ENCODE measurements at places on chromosomes 6 and 20.
A peak's percentile ranks its signal among the peaks of the same experiment; 100 is the strongest.

- H3K4me3 ChIP-seq, result no peak overlapping the region
- no peaks in the 10 kb centered on the region for H3K36me3 ChIP-seq
- no peak for DNase-seq
- H3K4me1 ChIP-seq, result peaks cover 9% of the 10 kb centered on the region
- peak overlapping the region; percentile 78 for H3K27ac ChIP-seq
These were observed 58.6 kb upstream of the ZNF217 start for GRCh38 chr20:53652090-53652858.

- no peaks in the 10 kb centered on the region for H3K27me3 ChIP-seq
- H3K27ac ChIP-seq, result no peak overlapping the region
- no peak overlapping the region for H3K4me3 ChIP-seq
- no peaks in the 10 kb centered on the region for H3K36me3 ChIP-seq
- DNase-seq, result no peak
These were observed 208.3 kb downstream of the PTPRK start for GRCh38 chr6:128311944-128312570.

- peaks cover 48% of the 10 kb centered on the region for H3K4me1 ChIP-seq
- H3K36me3 ChIP-seq, result peaks cover 3% of the 10 kb centered on the region
- peak overlapping the region; percentile 98 for H3K27ac ChIP-seq
These were observed 859 bp downstream of the PPP1R10 start for GRCh38 chr6:30615958-30616810.

DNA sequence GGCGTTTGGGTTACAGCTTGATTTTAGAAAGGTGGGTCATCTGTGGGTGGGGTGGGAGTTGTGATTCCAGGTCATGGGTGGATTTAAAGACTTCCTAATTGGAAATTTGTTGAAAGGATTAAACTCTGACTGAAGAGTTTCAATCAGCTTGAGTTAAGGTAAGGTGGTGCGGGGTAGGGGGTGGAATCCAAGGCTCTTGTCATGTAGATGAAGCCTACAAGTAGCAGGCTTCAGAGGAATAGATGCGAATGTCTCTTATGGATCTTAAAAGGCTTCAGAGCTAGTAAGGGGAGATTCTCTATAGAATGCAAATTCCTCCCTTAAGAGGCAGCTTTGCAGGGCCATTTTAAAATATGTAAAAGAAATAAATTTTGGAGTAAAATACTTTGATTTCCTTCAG is 645.3 kb downstream of the FRK start:
- H3K4me3 ChIP-seq, result no peak overlapping the region
- H3K27me3 ChIP-seq, result no peaks in the 10 kb centered on the region
- H3K4me1 ChIP-seq, result no peaks in the 10 kb centered on the region
- DNase-seq, result no peak
- no peaks in the 10 kb centered on the region for H3K36me3 ChIP-seq

GRCh38 chr20:54474046-54474445 is 1.3 kb upstream of the DOK5 start:
- no peak for DNase-seq
- no peak overlapping the region for H3K4me3 ChIP-seq
- H3K36me3 ChIP-seq, result no peaks in the 10 kb centered on the region
- no peaks in the 10 kb centered on the region for H3K27me3 ChIP-seq
- no peak overlapping the region for H3K27ac ChIP-seq
- H3K4me1 ChIP-seq, result peaks cover 19% of the 10 kb centered on the region

- H3K4me3 ChIP-seq, result no peak overlapping the region
- H3K36me3 ChIP-seq, result peaks cover 27% of the 10 kb centered on the region
- no peaks in the 10 kb centered on the region for H3K27me3 ChIP-seq
These were observed 311.2 kb downstream of the ESR1 start for GRCh38 chr6:152118678-152119077.

DNA sequence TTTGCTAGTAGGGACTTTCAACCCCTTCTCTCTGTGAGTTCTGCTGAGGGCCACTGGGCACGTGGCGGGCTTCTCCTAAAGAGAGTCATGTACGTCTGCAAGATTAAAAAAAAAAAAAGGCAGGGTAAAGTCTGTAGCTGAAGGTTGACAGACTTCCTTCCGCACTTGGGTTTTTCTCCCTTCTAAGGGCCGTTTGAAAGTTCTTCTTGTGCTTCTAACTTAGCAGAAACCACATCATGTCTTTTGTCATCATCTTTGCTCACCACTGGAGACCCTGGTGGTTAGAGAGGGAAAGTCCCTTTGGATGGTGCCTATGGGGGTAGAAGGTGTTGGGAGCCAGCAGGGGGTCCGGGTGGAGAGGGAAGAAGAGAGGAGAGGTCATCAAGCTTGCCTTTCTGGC is 31.4 kb downstream of the PRDM1 start:
- H3K4me3 ChIP-seq, result no peak overlapping the region
- no peaks in the 10 kb centered on the region for H3K4me1 ChIP-seq
- no peaks in the 10 kb centered on the region for H3K36me3 ChIP-seq
- no peak overlapping the region for H3K27ac ChIP-seq
- DNase-seq, result no peak
- H3K27me3 ChIP-seq, result no peaks in the 10 kb centered on the region

- H3K36me3 ChIP-seq, result no peaks in the 10 kb centered on the region
- no peak overlapping the region for H3K27ac ChIP-seq
- DNase-seq, result no peak
- H3K27me3 ChIP-seq, result no peaks in the 10 kb centered on the region
- no peak overlapping the region for H3K4me3 ChIP-seq
- H3K4me1 ChIP-seq, result no peaks in the 10 kb centered on the region
These were observed 8.5 kb upstream of the ANGPT4 start for GRCh38 chr20:924639-925038.

DNA sequence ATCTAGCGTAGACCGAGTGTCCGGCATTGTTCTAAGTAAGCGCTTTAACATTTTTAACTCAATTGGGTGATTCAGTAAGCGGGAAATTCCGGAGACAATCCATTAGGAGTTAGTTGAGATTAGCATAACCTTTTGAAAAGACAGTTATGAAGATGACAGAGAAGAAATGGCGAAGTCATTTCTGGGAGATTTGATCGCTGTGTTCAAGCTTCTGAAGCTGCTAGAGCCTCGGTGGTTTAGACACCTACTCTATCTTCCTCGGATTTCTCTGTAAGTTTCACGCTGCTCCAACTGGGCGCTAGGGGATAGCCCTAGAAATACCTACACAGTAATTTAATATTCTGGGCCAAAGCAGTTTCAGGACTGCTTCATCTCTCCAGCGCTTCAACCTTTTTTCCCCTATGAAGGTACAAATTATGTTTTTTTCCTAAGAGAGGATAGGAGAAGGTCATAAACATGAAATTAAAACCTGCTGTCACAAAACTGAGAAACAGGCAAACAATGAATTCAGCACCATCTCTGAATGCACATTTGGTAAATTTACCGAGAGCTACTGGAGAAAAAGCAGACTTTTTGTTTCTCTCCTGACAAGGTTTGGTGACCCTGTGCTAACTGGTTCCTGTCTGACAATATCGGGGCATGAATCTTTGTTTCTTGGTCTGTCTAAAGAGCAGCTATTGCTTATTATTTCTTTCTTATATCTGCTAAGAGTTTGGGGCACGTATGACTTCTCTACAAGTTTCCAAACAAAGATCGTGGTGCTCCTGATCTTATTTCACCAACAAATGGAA is 22.4 kb downstream of the ZNF311 start:
- H3K4me1 ChIP-seq, result no peaks in the 10 kb centered on the region
- peak overlapping the region; percentile 77 for H3K27ac ChIP-seq
- DNase-seq, result no peak
